Naive thymus-derived CD8-positive, alpha-beta T cell (primary cell): ENCODE measurements at places on chromosomes 13 and 19. TPM values are rescaled to one million over a fixed set of nuclear protein-coding genes. Genes with fewer than 3 reads are reported as not detected.
A peak's percentile ranks its signal among the peaks of the same experiment; 100 is the strongest.

GRCh38 chr13:72166102-72166650 is 299.2 kb upstream of the DACH1 start:
- no peaks in the 10 kb centered on the region for H3K27me3 ChIP-seq
- H3K4me1 ChIP-seq = no peaks in the 10 kb centered on the region
- H3K27ac ChIP-seq = no peak overlapping the region
- H3K36me3 ChIP-seq = no peaks in the 10 kb centered on the region
- no peak overlapping the region for H3K4me3 ChIP-seq
- no peak for DNase-seq

The NFIX gene
- total RNA-seq = 4.9 TPM

DNA sequence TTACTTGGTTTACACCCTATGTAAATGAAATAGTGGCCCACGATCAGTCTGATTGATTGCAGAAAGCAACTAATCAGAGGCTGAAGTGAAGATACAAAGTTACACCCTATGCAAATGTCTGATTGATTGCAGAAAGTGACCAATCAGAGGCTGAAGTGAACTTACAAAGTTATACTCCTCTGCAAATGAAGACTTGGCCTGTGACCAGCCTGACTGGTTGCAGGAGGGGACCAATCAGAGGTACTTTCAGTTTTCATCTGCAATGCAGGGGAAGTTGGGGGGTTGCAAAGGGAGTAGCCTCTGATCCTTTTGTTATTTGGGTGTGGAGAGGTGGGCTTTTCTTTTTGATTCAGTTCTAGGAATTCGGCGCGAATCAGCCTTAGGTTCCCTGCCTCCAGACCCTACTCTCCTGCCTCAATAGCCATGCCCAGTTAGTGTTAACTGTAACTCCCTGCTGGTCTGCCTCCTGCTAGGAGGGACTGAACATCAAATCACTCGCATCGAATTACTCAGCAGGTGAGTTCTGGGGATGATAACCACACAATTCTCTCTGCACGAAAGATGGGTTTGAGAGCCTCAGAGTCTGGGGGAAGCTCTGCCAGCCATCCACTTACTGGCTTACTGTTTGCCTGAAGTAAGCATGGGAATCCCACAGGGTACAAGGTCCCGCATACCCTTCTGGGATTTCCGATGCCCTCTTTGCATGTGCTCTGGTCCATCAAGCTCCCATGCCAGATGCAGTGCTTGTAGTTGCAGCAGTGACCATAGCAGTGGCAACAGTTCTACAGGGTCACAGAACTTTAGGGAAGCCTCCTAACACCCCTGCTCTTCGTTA is 7.5 kb downstream of the ARL11 start:
- peak; percentile 77 for DNase-seq
- H3K4me3 ChIP-seq = peak overlapping the region; percentile 78
- peak overlapping the region; percentile 88 for H3K27ac ChIP-seq

DNA sequence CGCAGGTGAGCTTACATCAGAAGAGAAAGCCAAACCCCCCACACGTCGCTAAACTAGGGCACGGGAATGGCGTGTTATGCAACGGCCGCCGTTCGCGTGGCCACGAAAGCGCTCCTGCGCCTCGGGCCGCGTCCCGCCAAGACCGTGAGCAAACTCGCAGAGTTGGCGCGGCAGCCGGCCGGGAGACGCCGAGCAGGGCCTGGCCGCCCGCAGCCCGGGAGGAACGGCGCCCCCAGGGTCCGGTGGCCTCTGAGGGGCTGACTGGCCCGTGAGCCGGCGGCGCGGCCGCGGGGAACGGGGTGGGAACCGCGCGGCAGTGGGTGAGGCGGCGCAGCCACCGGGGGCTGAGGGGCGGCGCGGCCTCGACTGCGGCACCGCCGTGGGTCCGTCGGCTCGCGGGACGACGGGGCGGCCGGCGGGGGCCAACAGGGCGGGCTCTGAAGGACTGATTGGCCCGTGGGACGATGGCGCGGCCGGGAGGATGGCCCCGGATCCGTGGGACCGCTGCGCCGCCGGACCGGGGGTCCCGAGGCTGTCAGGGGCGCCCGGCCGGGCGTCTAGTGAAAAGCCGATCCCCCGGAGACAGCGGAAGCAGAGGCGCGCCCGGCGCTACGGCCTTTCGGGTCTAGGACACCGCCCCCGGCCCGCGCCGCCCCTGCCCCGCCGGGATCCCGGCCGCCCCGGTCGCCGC is 903 bp downstream of the LATS2 start:
- peaks cover 3% of the 10 kb centered on the region for H3K27me3 ChIP-seq
- no peaks in the 10 kb centered on the region for H3K36me3 ChIP-seq
- H3K4me1 ChIP-seq = peaks cover 18% of the 10 kb centered on the region
- DNase-seq = no peak
- no peak overlapping the region for H3K27ac ChIP-seq

- no peaks in the 10 kb centered on the region for H3K27me3 ChIP-seq
- no peak overlapping the region for H3K4me3 ChIP-seq
- H3K36me3 ChIP-seq = peaks cover 93% of the 10 kb centered on the region
- H3K4me1 ChIP-seq = peaks cover 33% of the 10 kb centered on the region
- no peak for DNase-seq
These were observed 32.3 kb downstream of the ARHGEF18 start for GRCh38 chr19:7381073-7381390.

The TSHZ3 gene
- total RNA-seq = not detected

- no peak overlapping the region for H3K4me3 ChIP-seq
- no peaks in the 10 kb centered on the region for H3K36me3 ChIP-seq
- H3K27me3 ChIP-seq = no peaks in the 10 kb centered on the region
- H3K4me1 ChIP-seq = no peaks in the 10 kb centered on the region
- no peak overlapping the region for H3K27ac ChIP-seq
These were observed 595.5 kb downstream of the SLITRK1 start for GRCh38 chr13:83286737-83287136.

GRCh38 chr13:25887962-25888655 is 163.7 kb downstream of the SHISA2 start:
- H3K4me3 ChIP-seq = no peak overlapping the region
- no peaks in the 10 kb centered on the region for H3K27me3 ChIP-seq
- peak overlapping the region; percentile 81 for H3K27ac ChIP-seq
- H3K36me3 ChIP-seq = no peaks in the 10 kb centered on the region
- DNase-seq = no peak
- peaks cover 46% of the 10 kb centered on the region for H3K4me1 ChIP-seq

The ALOX5AP gene
- 16.3 TPM for total RNA-seq

DNA sequence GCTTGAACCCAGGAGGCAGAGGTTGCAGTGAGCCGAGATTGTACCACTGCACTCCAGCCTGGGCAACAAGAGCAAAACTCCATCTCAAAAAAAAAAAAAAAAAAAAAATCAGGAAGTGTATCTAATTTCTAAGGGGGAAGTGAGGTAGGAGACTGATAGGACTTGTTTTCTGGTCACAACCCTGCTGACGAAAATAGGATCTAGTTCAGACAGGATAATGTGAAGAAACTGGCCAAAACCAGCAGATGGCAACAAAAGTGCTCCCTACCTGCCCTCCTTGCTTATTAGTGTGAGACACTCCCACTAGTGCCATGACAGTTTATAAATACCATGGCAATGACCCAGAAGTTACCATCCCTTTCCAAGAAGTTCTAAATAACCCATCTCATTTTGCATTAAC is 36.0 kb upstream of the KPNA3 start:
- peaks cover 1% of the 10 kb centered on the region for H3K27me3 ChIP-seq
- no peak overlapping the region for H3K4me3 ChIP-seq
- no peak for DNase-seq
- no peaks in the 10 kb centered on the region for H3K36me3 ChIP-seq
- no peaks in the 10 kb centered on the region for H3K4me1 ChIP-seq
- H3K27ac ChIP-seq = no peak overlapping the region

The IRF3 gene
- 303 TPM for total RNA-seq

GRCh38 chr19:1469255-1470054 is 9.6 kb downstream of the C19orf25 start:
- H3K4me1 ChIP-seq = peaks cover 22% of the 10 kb centered on the region
- DNase-seq = no peak
- H3K27ac ChIP-seq = no peak overlapping the region
- H3K4me3 ChIP-seq = peak overlapping the region; percentile 69

The TMEM86B gene
- total RNA-seq = 17.7 TPM

The ZNF823 gene
- 7.2 TPM for total RNA-seq
